ENCODE measurements at places on chromosomes 5 and 9.

DNA sequence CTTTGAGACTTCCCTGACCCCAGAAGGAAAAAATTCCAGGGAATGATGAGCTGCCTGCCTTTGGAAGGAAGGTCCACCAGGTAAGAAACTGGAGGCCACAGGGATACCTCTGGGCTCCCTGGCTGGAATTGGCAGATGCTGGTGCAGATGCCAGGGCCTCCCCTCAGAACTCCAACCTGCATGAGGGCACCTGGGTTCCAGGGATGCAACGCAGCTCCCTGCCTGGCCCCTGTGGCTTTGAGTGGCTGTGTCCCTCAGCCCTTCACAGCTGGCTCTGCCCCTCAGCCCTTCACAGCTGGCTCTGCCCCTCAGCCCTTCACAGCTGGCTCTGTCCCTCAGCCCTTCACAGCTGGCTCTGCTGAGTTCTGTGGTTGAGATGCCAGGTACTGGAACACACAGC is 13.9 kb downstream of the KCNMB1 start:
- no peak for DNase-seq

DNA sequence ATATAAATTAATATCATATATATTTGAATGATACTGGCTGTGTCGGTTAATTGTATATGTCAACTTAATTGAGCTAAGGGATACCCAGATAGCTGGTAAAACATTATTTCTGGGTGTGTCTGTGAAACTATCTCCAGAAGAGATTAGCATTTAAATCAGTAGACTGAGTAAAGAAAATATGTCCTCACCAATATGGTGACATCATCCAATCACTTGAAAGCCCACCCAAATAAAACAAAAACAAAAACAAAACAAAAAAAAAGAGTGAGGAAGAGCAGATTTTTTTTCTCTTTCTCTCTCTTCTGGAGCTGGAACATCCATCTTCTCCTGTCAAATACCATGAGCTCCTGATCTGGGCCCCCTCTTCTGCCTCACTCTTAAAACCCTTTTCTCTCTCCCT is 15.7 kb upstream of the CCDC152 start:
- DNase-seq: no peak

- DNase-seq: no peak
Observed at GRCh38 chr5:141866096-141866495, 12.1 kb downstream of the PCDH1 start.

GRCh38 chr5:66812291-66812690 is 216.1 kb downstream of the MAST4 start:
- no peak for DNase-seq

DNA sequence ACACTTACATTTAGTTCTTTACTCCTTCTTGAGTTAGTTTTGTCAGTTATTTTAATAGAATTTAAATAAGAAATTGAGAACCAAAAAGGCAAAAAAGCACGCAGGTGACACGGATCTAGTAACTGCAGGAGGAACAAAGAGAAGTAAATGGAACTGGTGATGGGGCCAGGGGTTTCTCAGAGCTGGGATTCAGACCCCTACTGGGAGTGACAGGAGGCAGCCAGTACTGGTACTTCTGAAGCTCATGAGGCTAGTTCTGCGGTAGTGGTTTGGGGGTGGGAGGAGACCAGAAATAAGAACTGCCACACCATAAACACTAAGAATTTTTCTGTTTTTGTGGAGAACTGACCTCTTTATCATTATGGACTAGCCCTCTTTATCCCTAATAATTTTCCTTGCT is 48.2 kb downstream of the OXCT1 start:
- DNase-seq: no peak

- DNase-seq: no peak
Observed at GRCh38 chr5:63398346-63398745, 563.9 kb downstream of the HTR1A start.

- DNase-seq: no peak
Observed at GRCh38 chr5:154603485-154603884, 125.5 kb upstream of the HAND1 start.
